Hematopoietic multipotent progenitor cell treated with erythropoietin and hydrocortisone succinate and interleukin-3 and kit ligand, for 17 days (in vitro differentiated cells): ENCODE measurements at places on chromosomes 1 and 21.

- DNase-seq: no peak
These were observed 61.4 kb upstream of the ZNF648 start for GRCh38 chr1:182122913-182123260.

DNA sequence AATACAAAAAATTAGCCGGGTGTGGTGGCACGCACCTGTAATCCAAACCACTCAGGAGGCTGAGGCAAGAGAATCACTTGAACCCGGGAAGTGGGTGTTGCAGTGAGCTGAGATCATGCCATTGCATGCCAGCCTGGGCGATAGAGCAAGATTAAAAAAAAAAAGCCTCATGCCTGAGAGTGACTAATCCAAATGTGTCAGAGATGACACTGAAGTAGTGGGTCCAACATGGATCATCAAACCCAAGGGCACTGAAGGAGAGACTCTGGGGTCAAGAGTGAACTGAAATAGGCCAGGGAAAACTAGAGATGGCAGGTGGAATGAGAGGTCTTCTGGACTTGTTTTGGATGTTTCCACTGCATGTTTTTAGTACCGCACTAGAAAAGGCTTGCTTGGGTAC is 10.2 kb upstream of the CACHD1 start:
- no peak for DNase-seq

DNA sequence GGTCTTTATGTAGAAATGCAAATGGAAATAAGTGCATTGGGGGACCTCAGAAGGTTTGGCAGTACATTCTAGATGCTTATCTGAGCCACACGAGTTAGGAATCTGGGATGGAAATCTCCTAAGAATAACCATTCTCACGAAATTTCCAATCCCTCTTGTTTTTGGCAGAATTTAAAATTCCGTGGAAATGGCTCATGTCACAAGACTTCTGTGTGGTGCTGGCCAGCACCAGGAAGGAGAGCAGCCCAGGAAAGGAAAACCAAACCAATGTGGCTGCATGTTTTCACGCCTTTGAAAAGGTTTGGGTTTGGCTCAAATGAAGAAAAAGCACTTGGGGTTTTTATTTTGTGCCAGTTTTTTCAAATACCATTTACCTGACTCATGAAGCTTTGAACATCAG is 80.1 kb upstream of the KCNK2 start:
- no peak for DNase-seq

GRCh38 chr1:47924270-47925048 is 72.7 kb downstream of the TRABD2B start:
- no peak for DNase-seq

GRCh38 chr21:41207401-41208375 is 39.7 kb downstream of the BACE2 start:
- peak; percentile 40 for DNase-seq

DNA sequence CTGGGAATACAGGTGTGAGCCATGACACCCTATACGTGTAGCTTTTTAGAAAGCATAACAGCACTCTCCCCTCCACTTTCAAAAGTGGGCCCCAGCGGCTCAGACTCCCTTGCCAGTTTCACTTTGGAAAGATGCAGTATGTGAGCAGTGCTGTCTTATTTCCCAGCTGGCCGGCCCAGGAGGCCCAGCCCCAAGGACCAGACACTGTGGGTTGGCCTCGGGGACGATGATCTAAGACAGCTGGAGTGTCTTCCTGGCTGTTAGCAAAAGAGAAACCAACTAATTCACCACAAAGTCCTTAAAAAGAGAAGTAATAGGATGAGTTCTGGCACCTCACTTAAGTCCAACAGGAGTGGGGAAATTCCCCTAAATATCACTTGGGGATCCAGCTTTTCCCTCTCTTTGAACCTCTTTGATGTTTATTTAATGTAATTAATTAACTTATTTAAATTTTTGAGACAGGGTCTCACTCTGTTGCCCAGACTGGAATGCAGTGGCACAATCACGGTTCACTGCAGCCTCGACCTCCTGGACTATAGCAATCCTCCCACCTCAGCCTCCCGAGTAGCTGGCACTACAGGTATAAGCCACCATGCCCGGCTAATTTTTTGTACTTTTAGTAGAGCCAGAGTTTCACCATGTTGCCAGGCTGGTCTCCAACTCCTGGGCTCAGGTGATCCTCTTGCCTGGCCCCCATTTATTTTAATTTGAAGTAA is 17.6 kb upstream of the CLIC4 start:
- DNase-seq: no peak

DNA sequence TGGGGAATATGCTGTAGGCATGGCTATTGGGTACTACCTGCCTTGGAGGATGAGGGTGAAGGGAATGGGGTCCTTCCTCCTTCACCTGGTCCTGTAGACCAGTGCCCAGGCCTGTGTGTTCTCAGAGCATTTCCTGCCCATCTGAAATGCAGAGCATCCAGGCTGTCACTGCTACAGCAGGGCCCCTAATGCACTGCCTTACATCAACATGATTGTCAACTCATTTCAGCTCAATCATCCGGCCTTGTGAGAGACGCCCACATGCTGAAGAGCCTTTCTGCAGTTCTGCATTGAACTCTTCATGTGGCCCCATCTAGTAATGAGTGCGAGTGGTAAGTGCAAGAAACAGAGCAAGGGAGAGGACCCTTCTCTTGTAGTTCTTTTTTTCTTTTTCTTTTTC is 39.8 kb upstream of the SRP9 start:
- no peak for DNase-seq

GRCh38 chr1:23169727-23170335 is 1.2 kb upstream of the LUZP1 start:
- DNase-seq: no peak

DNA sequence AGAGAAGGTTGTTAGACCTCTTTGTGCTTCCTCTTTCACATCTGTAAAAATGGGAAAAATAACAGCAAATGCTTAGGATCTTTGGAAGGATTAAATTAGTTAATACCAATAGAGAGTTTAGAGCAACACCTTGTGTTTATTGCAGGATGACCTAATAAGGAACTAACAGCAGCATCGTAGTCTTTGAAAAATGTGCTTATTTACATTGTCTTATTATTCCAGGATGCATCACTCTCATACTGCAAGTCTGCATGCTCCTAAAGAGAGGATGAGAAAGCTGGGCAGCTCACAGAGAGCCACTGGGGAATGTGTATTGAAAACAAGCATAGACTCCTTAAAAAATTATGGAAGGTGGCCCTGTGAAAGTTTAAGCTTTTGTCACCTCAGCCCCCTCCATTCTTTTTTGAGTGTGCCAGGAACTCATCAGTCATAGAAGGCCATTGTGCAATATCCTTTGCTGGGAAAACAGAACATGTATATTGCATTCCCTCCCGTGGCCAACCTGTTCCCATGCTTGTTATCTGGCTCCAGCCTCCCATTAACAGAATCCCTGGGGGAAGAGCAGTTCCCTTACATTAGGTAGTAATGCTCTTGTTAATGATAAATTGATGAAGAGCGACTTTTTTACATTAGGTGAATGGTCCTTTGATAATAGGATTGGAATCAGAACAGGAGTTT is 180.7 kb downstream of the ZNF326 start:
- DNase-seq: no peak
